ENCODE measurements at places on chromosomes 13 and 19.

DNA sequence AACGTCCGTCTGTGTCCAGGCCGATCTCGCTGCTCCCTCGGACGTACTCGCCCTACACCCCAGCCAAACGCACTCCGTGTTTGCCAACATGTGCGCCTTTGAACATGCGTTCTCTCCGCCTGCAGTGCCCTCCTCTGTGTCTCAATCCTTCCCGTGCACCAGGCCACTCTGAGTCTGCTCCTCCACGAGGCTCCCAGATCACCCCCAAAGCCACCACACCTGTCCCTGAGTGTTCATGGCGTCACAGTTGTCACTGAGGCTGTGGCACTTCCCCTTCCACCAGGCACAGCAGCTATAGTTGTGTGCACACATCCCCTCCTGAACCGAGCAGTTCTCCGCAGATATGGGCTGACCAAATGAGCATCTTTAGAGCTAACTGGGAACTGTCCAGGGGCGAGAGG is 35.6 kb downstream of the RASA3 start:
- DNase-seq, result no peak

DNA sequence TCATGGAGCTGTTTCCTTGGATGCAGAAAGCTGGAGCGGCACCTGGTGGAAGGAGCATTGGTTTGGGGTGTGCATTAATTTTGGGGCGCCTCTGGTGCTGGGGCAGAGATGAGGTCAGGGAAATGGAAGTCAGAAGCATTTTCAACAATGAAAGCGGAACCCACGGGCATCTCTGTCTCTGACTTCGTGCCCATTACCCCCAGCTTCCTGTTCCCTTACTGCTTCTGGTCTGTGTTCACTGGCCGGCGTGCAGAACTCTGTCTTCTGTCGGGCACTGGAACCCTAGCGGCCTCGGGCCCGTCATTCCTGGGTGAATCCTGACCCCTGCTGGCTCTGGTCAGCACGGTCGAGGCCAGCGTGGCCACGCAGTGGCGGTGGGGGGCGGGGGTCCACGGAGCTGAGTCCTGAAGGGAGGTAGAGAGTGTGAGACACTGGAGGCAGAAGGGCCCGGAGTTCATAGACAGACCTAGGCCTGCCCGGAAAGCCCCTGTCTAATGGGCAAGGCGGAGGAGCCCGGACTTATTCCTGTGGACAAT is 7.9 kb upstream of the LINGO3 start:
- no peak for DNase-seq

- no peak for DNase-seq
These were observed 47.9 kb upstream of the FLT1 start for GRCh38 chr13:28542804-28543203.

DNA sequence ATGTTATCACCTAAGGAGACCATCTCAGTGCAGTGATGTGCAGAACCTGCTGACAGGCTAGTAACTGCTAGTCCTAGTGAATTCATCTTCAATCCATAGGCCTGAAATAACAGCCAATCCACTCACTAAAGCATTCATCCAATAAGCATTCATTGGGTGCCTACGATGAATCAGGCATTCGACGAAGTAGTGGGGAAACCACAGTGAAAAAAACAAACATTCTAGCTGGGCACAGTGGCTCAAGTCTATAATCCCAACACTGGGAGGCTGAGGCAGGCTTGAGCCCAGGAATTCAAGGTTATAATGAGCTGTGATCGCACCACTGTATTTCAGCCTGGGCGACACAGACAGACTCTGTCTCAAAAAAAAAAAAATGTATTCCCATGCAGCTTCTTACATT is 135.6 kb downstream of the RNF17 start:
- no peak for DNase-seq

GRCh38 chr19:44592451-44592890 is 20.9 kb upstream of the IGSF23 start:
- no peak for DNase-seq

GRCh38 chr13:30908416-30908980 is 2.4 kb downstream of the MEDAG start:
- no peak for DNase-seq

- no peak for DNase-seq
These were observed 186.8 kb downstream of the NUFIP1 start for GRCh38 chr13:44802491-44802890.

DNA sequence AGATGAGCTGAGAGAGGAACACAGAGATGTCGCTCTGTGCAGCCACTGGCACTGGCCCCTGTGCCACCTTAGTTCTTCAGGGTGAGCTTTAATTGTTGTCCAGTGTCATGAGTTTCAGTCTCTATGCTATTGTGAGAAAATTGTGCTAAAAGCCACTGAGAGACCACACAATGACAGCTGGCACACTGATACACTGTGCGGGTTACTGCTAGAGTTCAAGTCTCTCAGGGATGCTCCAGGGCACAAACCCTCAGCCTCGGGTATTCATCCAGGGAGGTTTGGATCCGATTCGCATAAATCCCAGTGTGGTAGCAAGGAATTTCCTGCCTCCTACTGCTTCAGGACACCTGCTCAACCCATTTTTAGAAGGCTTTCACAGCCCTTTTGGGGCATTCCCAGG is 68.1 kb upstream of the EDNRB start:
- DNase-seq, result no peak

DNA sequence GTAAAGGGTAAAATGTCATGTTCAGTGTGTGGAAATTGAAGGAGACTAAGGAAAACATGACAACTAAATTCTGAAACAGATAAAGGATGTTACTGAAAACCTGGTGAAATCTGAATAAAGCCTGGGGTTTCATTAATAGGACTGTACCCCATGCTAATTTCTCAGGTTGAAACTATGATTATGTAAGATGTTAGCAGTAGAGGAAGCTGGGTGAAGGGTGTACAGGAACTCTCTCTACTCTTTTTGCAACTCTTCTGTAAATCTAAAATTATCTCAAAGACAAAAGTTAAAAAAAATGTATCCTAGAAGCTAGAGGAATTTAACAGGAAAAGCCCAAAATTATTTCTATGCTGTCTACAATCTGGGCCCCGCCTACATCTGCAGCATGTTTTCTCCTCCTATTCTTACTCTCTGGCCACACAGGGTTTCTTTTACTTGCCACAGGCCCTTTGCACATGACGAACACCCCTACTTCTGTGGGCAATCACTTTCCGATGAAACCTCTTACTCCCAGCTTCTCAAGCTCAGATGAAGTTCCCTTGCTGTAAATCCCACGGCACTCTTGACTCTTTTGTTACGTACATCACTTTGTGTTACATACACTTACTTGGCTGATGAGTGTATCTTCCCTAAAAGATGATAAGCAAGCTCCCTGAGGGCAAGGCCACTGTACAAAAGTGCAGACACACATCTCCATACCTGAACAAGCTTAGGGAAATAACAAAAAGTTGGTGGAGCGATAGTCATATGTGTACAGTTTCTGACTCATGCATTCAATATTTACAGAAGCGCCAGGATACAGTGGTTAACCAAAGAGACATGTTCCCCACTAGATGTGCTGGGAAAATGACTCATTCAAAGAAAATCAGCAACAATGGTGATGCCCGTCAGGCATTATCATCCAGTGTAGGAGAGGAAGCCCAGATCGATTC is 32.6 kb downstream of the RUBCNL start:
- no peak for DNase-seq

- no peak for DNase-seq
These were observed 6.0 kb downstream of the AKAP8L start for GRCh38 chr19:15412832-15413231.

DNA sequence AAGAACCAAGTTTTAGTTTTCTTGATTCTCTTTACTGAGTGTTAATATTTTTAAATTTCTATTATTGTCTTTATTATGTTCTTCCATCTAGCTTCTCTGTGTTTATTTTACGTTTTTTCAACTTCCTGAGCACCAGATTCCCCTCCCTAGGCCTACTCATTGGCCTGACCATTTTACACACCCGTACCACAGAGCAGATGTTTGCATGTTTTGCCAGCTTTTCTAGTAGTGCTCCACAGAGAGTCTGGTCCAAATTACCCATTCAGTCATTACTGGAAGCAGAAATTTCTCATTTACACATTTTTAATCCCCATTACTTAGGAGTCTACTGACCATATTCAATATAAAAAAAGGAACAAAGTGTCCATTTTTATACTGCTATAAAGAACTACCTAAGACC is 66.9 kb downstream of the ING1 start:
- no peak for DNase-seq

DNA sequence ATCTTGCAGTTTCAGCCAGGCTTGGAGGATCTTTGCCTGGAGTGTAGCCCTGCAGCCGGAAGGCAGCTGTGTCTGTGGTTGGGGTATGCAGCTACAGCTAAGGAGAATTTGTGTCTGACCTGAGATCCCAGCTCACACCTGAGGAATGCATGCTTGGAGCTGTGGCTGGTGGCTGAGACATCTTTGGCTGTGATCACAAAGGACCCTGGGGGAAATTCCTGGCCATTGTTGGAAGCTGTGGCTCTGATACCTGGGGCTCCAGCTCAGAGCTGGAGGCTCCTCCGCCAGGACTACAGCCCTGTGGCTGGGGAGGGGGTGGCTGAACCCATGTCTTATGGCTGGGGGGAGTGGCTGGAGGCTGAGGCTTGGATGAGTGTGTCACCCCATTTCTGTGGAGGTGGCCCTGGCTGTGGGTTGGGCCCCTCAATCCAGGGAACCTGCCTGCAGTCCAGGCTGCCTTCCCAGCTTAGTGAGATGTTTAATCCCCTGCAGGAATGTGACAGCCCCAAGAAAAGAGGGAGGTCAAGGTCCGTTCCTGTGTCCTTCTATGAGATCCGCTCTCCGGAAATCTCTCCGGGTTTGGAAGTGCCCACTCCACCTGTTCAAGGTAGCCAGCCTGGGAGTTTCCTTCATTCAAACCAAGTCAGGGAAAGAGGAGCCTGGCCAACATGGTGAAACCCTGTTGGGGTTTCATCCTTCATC is 27.6 kb downstream of the ARHGEF18 start:
- DNase-seq, result no peak

DNA sequence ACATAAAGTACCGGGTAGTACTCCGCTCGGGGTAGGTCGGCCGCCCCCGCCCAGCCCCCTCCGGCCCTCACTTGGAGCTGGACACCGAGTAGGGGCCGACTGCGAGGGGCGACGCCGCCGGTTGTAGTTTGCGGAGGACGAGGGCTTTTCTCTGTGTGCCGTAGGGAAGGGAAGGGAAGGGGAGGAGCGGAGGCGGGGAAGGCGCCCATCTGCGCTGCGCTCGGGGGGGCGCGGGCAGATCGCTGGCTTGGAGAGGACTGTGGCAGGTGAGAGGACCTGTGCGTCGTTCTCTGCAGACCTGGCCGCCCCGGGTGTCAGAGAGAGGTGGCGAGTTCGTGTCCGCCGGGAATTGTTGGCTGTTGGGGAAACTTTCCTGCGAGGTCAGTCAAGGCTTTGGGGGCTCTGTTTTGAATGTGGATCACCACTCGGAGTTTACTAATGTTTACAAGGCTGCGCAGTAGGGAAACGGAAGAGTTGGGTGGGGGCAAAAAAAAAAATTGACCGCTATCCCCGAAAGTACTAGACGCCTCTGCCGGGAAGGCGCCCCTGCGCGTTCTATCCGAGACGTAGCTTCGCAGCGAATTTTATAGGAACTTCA is 1.4 kb downstream of the ING1 start:
- DNase-seq, result peak; percentile 46

GRCh38 chr13:51223560-51224270 is 1.5 kb downstream of the FAM124A start:
- no peak for DNase-seq

- DNase-seq, result no peak
These were observed 2.0 kb downstream of the KLF2 start for GRCh38 chr19:16326401-16327168.

DNA sequence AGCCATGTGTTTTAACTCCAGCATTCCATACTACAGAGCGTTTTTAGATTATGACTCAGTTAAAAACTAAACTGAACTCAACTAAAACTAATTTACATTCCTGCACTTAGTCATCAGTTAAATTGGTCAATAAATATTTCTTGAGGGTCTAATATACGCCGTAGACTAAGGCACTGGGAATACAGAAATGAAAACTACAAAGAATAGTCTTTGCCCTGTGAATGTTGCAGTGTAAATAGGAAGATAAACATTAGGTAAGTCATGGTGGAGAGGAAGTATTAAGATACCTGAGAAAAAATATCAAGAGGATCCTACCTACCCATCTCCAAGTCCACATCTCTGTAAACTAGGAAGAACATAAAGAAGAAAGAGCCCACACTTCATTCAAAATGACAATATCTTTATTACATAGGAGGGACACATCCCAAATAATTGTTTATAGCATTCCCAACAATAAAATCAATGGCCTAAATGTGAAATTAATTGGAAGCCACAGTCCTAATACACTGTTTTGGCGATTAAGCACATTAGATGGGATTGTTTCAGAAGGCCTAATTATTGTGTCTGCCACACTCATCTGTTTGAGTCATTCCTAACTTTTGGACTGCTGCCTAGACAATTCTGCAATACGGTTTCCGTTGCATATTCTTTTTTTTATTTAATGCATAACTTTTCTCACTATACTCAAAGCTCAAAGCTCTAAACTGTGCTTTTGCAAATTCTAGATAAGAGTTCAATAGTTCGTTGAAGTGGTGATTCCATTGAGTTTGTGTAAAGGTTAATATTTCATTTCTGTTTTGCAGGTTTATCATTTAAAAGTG is 52.9 kb downstream of the MBNL2 start:
- DNase-seq, result no peak

DNA sequence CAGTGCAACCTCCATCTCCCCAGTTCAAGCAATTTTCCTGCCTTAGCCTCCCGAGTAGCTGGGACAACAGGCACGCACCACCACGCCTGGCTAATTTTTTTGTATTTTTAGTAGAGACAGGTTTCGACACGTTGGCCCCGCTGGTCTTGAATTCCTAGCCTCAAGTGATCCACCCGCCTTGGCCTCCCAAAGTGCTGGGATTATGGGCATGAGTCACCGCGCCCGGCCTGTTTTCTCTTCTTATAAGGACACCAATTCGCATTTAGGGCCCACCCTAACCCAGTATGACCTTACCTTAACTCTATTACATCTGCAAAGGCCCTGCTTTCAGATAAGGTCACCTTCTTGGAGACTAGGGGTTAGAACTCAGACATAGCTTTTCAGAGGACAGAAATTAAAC is 35.1 kb downstream of the TMEM161A start:
- DNase-seq, result no peak
